ENCODE measurements at places on chromosomes 1 and 21. TPM values are rescaled to one million over a fixed set of nuclear protein-coding genes. Genes with fewer than 3 reads are reported as not detected.

GRCh38 chr21:43867332-43867703 lies 2.3 kb downstream of the AGPAT3 start:
- H3K27ac ChIP-seq = peak overlapping the region; percentile 77
- peak overlapping the region; percentile 85 for H3K4me3 ChIP-seq
- peaks cover 23% of the 10 kb centered on the region for H3K36me3 ChIP-seq

DNA sequence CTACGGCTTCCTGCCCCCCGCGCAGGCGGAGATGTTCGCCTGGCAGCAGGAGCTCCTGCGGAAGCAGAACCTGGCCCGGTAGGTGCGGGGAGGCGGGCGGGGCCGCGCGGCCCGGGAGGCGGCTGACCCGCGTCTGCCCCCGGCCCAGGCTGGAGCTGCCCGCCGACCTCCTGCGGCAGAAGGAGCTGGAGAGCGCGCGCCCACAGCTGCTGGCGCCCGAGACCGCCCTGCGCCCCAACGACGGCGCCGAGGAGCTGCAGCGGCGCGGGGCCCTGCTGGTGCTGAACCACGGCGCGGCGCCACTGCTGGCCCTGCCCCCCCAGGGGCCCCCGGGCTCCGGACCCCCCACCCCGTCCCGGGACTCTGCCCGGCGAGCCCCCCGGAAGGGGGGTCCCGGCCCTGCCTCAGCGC lies 16.6 kb downstream of the NOC2L start:
- peaks cover 4% of the 10 kb centered on the region for H3K27me3 ChIP-seq
- peaks cover 9% of the 10 kb centered on the region for H3K4me1 ChIP-seq
- no peak for DNase-seq

DNA sequence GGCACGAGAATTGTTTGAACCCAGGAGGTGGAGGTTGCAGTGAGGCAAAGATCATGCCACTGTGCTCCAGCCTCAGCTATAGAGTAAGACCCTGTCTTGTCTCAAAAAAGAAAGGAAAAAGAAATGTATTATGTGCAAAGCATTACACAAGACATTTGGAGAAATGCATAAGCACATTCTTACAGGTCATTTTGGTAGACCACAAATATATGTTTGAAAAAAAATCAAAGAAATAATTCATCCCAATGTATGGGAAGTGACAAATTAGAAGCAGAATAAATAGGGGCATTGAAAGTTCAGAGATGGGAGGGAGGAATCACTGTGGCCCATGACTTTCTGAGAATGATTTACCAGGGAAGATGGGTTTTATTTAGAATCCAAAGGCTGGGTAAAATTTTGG lies 283.5 kb upstream of the ADAMTS5 start:
- no peaks in the 10 kb centered on the region for H3K4me1 ChIP-seq
- H3K27ac ChIP-seq = no peak overlapping the region
- no peak for DNase-seq

GRCh38 chr1:212819726-212820125 lies 27.7 kb downstream of the SPATA45 start:
- no peak overlapping the region for H3K27ac ChIP-seq
- H3K4me3 ChIP-seq = no peak overlapping the region
- peaks cover 10% of the 10 kb centered on the region for H3K36me3 ChIP-seq
- peaks cover 3% of the 10 kb centered on the region for H3K4me1 ChIP-seq
- H3K27me3 ChIP-seq = peaks cover 4% of the 10 kb centered on the region
- DNase-seq = no peak

- H3K27me3 ChIP-seq = no peaks in the 10 kb centered on the region
- DNase-seq = no peak
- H3K36me3 ChIP-seq = no peaks in the 10 kb centered on the region
- no peak overlapping the region for H3K4me3 ChIP-seq
- H3K27ac ChIP-seq = no peak overlapping the region
Observed at GRCh38 chr21:38438462-38438893, 59.8 kb downstream of the ERG start.

DNA sequence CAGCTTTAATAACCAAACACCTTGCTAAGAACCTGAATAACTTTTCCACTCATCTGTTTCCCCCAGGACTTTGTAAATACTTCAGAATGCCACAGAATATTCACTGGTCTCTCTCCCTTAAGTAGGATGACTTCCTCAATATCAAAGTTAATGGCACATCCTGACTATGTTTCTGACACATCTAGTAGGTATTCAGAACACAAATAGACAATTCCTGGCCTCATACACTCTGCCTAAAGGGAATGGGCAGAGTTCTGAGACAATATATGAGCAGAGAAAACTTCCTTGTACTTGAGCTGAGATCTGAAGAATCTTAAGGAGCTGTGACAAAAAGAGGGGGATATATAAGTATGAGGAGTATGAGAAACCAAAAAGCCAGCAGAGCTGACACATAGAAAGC lies 34.8 kb downstream of the ANKRD13C start:
- no peaks in the 10 kb centered on the region for H3K36me3 ChIP-seq
- H3K4me3 ChIP-seq = no peak overlapping the region
- no peaks in the 10 kb centered on the region for H3K27me3 ChIP-seq
- peaks cover 31% of the 10 kb centered on the region for H3K4me1 ChIP-seq
- peak overlapping the region; percentile 25 for H3K27ac ChIP-seq

DNA sequence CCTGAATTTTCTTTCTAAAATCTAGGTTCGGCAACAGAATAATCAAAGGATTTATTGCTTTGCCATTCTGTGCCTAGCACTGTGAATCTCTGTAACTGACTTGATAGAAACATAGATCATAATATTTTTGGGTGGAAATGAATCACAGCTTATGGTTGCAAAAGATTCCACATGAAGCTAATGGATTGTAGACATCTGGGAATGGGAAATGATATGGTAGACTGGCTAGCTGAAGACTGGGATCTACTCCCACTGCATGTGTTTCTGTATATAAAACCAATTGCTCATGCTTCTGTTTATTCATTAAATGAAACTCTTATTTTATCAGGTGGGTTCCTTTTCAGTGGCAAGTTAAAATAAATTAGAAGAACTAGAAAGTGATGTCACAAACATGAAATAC lies 395.6 kb downstream of the ST6GALNAC3 start:
- no peak overlapping the region for H3K27ac ChIP-seq
- no peaks in the 10 kb centered on the region for H3K27me3 ChIP-seq
- no peaks in the 10 kb centered on the region for H3K36me3 ChIP-seq
- H3K4me1 ChIP-seq = peaks cover 1% of the 10 kb centered on the region
- no peak overlapping the region for H3K4me3 ChIP-seq

- no peak overlapping the region for H3K27ac ChIP-seq
- H3K4me3 ChIP-seq = no peak overlapping the region
- no peaks in the 10 kb centered on the region for H3K36me3 ChIP-seq
- H3K27me3 ChIP-seq = peaks cover 5% of the 10 kb centered on the region
Observed at GRCh38 chr1:7583291-7584096, 187.6 kb upstream of the VAMP3 start.

DNA sequence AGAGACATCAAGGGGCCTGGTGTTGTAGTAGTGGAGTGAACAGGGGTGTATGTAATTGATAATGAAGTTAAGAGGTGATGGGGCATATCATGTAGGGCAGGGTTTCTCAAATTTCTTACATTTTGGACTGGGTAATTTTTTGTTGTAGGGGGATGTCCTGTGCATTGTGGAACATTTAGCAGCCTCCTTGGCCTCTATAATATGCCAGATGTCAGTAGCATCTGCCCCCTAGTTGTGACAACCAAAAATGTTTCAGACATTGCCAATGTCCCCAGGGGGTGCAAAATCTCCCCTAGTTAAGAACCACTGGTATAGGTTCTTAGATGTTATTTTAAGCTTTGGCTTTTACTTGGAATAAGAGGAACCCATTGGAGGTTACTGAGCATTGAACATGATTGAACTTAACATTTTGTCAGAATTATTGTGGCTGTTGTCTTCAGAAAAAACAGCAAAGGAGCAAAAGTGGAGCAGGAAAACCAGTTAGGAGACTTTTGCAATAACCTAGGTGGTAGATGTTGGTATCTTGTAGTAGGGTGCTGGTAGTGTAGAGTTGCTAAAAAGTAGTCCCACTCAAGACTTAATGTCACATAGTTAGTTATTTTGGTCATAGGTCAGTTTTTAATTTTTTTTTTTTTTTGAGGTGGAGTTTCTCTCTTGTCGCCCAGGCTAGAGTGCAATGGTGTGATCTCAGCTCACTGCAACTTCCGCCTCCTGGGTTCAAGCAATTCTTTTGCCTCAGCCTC lies 6.2 kb downstream of the ZNF326 start:
- no peaks in the 10 kb centered on the region for H3K27me3 ChIP-seq
- H3K4me3 ChIP-seq = no peak overlapping the region
- H3K4me1 ChIP-seq = peaks cover 24% of the 10 kb centered on the region
- no peaks in the 10 kb centered on the region for H3K36me3 ChIP-seq
- no peak for DNase-seq

The MPL gene
- not detected for total RNA-seq

The ERRFI1 gene
- total RNA-seq = 1.0 TPM

The URB2 gene
- 11.2 TPM for total RNA-seq

The HMGCS2 gene
- total RNA-seq = not detected
